ENCODE measurements at places on chromosomes 3 and 15.

GRCh38 chr3:144821583-144821982 is 850.0 kb downstream of the DIPK2A start:
- no peak for DNase-seq

DNA sequence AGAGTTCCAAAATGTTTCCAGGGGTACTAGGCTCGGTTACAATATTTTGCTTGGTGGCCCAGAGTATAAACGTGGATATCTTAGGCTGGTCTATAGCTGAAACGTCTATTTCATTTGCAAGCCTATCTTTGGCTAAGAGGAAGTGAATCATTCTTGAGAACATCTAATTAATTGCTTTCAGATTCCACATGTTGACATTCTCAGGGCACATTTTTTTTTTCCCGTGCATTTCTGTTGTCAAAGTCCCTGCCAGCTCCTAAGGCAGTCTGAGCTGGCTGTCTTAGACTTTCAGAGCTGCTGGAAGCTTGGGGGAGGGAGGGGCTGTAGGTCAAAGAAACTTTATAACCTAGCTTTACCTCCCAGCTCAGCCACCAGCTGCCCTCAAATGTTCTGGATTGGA is 23.2 kb upstream of the LAMP3 start:
- no peak for DNase-seq

- DNase-seq: no peak
Observed at GRCh38 chr3:195134431-195134830, 136.5 kb downstream of the XXYLT1 start.

GRCh38 chr3:187522293-187522692 is 147.9 kb downstream of the SST start:
- DNase-seq: no peak

- no peak for DNase-seq
Observed at GRCh38 chr3:103601666-103602065, 1166.9 kb downstream of the ZPLD1 start.

DNA sequence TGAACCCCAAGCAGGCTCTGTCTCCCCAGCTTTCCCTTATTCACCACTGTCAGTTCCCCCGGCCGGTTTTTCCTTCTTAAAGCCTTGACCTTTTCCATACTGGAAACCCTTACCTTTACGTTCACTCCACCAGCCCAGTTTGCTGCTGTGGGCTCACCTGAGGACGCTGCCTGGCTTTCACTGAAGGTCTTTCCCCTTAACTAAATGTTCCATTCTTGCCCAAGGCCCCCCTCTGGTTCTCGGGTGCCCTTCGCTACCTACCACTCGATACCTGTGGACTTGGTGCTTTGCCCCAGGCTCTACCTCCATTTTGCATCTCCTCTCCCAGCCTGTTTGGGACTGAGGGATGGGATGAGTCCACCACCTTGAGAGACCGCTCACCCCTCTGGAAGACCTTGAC is 851 bp downstream of the AP2M1 start:
- no peak for DNase-seq

DNA sequence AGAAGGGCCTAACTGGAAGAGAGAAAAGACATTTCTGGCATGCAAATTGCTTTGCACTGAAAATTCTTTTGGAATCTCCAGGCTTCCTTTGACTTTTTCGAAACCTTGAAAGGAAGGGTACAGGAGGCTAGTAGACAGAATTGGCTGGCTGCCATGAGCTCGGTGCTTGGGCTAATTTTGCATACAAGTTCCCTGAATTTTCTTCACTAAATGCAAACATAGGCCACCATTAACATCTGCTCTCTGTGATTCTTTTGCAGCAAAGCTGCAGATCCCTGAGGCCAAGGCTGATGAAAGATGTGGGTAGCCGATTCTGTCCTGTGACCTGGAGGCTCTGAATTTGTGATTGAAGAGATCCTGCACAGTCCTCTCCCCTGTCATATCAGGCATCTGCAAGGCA is 247.8 kb upstream of the MCTP2 start:
- DNase-seq: no peak

DNA sequence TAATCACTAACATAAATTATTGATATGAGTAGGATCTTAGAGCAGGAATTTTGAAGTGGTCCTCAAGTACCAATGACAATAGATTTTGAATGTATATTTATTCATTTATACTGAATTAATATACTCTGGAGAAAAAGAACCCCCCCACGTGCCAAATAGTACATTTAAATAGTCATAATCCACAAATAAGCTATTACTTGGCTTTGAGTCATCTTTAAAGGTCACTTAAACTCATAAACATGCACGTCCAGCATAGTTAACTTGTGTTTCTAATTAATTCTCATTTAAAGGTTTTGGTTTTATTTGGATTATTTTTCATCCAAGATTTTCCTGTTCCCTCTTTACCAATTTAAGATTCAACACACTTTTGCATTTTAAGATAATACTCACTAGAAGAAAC is 35.1 kb downstream of the FGF7 start:
- DNase-seq: no peak

DNA sequence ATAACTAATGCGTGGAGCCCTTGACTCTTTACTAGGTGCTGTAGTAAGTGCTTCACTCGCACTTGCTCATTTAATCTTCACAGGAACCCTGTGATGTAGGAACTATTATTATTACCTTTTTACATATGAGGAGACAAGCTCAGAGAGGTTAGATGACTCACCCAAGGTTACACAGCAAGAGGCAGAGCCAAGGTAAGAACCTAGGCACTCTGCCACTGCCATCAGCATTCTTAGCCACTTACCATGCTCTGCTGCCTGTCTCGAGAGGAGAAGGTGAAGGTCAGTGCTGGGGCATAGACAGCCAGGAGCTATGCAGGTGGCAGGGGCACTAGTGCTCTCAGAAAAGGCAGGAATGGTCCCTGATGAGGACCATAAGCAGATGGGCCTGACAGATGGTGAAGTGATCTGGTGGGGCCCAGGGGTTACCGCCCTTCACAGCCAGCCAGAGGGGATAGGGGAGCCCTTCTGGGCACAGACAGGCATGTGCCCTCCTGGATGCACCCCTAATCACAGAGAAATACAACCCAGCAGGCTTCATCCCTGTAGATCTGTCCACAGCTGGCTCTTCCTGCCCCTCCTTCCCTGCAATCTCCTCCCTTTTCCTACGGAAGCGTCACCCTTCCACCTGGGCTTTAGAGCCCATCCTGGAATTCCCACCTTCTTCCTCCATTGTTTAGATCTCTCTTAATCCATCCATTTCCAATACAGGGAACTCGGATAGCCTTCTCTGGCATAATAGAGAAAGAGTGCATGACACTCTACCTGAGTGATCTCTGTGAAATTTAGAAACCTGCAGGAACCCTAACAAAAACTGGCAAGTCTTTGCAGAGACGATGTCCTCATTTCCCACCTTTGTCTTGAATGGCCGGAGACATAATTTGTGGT is 26.9 kb downstream of the ABTB1 start:
- DNase-seq: no peak

GRCh38 chr15:72196409-72197040 is 1.1 kb downstream of the GRAMD2A start:
- no peak for DNase-seq

GRCh38 chr3:122948408-122948807 is 79.2 kb downstream of the SEMA5B start:
- DNase-seq: no peak

- DNase-seq: no peak
Observed at GRCh38 chr3:69669070-69669469, 70.2 kb upstream of the MITF start.

DNA sequence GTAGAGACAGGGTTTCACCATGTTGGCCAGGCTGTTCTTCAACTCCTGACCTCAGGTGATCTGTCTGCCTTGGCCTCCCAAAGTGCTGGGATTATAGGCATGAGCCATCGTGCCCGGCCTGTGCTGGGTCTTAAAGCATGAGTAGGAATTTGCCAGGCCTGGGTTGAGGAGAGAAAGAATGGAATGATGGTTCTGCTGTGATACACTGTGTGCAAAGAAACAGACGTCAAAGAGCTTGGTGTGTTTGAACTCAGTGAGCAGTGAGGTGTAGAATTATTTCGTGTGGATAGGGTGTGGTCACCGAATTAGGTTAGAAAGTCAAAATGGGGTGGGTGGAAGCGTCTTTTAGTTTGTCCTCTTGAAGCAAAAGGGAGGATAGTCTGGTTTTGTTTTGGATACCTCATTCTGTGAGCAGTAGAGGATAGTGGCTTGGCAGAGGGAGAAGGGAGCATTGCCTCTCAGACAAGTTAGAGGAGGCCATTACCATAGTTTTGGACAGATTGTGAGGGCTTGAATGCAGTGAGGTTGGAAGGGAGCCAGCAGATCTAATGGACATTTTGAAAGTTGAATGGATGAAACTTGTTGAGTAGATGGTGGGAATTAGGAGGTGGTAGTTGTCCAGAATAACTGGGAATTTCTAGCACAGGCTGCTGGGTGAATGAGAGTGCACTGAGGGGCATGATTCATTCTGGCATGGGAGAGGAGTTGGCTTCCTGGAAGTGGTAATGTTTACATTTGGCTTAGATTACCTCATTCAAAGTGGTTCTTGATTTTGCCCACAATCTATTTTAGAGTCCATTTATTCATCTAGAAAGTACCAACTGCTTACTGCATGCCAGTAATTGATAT is 27.2 kb downstream of the AKAP13 start:
- DNase-seq: no peak

GRCh38 chr3:187968883-187969580 is 184.9 kb upstream of the LPP start:
- no peak for DNase-seq

Measured in stimulated activated CD8-positive, alpha-beta memory T cell treated with anti-CD3 and anti-CD28 coated beads, Interleukin-7, amount 100 ng/mL, for 4 hours (primary cell).